NCI-H82 (cell line): ENCODE measurements at places on chromosomes 4 and X.

GRCh38 chrX:154300816-154301215 lies 5.2 kb downstream of the TKTL1 start:
- DNase-seq: no peak

DNA sequence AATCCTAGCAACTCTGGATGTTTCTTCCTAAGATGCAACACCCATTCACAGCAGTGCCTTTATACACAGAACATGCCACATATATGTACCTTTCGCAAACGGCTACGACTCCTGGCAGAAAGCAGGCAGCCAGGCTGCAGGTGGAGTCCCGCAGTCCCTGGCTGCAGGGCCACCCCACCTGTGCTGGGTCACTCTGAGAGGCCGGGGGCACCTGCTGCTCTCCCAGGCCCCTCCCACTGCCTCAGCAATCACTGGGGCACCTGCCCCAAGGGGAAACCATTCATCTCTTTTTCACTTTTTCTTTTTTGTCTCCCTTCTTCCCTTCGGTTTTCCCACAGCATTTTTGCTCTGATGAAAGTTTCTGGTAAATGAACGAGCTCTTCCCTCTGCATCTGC lies 28.0 kb downstream of the RNF212 start:
- DNase-seq: no peak

DNA sequence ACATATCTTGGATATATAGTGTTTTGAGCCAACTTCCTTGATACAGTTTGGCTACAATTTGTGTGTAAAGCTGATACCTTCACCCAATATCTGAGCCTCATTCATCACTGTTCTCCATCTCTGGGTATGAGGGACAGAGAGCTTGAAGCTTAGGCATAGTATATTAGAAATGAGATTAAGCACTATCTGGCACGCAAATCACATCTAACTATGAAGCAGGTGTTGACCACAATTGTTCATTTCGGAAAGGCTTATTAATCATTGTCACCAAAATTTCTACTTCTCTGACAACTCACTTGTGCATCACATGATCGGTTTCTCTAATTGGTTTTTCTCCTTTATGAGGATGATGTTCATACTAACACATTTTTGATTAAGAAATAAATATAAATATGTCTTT lies 2.1 kb upstream of the POF1B start:
- DNase-seq: no peak

GRCh38 chr4:145609481-145610427 lies 9.4 kb upstream of the MMAA start:
- peak; percentile 76 for DNase-seq

GRCh38 chr4:3227878-3228675 lies 20.9 kb upstream of the MSANTD1 start:
- no peak for DNase-seq

DNA sequence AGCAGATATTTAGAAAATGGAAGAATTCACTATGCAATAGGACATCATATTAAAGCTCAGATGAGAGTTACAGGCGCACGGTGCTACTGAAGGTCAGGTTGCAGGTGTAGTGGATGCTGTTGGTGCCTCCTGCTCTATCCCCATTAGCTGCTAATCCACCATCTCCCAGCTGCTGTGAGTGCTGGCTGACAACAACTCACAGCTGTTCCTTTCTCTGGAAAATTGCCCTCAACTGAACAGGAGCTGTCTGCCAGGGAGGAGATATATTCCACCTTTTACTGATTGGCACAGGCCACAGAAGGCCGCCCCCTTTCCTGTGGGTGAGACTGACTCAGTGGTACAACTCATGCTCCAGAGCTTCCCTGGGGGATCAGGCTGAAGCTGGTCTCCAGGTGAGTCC lies 48.7 kb downstream of the UCHL1 start:
- peak; percentile 95 for DNase-seq

DNA sequence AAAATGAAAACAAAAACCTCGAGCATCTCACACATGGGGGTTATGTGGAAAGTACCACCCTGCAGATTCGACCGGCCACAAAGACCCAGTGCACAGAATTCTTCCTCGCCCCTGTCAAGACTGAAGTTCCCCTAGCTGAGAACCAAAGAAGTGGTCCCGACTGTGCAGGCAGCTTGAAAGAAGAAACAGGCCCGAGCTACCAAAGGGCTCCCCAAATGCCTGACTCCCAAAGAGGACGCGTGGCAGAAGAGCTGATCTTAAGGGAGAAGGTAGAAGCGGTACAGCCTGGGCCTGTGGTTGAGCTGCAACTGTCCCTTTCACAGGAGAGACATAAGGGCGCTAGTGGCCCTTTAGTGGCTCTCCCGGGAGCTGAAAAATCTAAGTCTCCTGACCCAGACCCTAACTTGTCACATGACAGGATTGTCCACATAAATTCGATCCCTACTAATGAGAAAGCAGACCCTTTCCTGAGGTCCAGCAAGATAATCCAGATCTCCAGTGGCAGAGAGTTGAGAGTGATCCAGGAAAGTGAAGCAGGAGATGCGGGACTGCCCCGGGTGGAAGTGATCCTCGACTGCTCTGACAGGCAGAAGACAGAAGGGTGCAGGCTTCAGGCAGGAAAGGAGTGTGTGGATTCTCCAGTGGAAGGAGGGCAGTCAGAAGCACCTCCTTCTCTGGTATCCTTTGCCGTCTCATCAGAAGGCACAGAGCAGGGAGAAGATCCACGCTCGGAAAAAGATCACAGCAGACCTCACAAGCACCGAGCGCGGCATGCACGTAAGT lies 108.8 kb upstream of the MYOZ2 start:
- no peak for DNase-seq
